ENCODE measurements at places on chromosomes 6 and 20. TPM values are rescaled to one million over a fixed set of nuclear protein-coding genes. Genes with fewer than 3 reads are reported as not detected.

GRCh38 chr6:21436625-21437024 lies 156.9 kb upstream of the SOX4 start:
- no peak overlapping the region for H3K4me3 ChIP-seq
- no peaks in the 10 kb centered on the region for H3K36me3 ChIP-seq
- no peak overlapping the region for H3K27ac ChIP-seq
- H3K27me3 ChIP-seq = no peaks in the 10 kb centered on the region

KPNA5 gene
- total RNA-seq = 25.0 TPM

DNA sequence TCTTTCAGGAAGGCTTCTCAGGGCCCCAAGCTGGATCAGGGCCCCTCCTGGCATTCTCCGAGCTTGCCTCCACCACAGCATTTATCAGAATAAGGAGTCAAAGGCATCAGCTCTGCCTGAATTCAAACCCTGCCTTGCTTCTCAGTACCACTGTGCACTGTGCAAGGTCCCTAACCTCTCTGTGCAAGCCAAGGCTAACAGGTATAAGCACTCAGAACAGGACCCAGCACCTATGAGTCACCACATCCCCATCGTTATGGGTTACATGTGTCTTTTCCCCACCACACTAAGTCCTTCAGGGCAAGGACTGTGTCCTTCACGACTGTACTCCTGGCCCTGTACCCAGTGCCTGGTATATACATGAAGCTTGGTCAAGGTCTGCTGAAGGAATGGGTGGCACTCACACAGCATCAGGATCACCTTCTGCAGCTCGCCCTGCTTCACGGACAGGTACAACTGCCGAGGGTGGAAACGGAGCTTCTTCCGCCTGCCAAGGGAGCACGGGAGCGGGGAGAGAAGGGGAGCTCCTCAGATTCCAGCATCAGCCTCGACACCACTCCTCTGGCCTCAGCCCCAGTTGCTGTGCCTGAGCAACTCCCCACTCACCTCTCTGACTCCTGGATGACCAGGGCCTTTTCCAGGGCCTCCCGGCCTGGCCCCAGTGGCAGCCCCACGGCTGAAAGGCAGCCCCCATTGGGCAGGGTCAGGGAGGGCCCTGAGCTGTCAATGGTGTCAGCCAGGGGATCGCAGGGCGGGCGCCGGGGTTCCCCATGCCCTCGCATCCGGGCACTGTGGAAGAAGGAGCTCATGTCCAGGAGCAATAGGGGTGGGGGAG lies 8.6 kb upstream of the SLC44A4 start:
- peaks cover 88% of the 10 kb centered on the region for H3K36me3 ChIP-seq
- no peak for DNase-seq
- no peaks in the 10 kb centered on the region for H3K4me1 ChIP-seq
- H3K4me3 ChIP-seq = no peak overlapping the region

CCN5 gene
- not detected for total RNA-seq

GRCh38 chr6:82066991-82067411 lies 180.5 kb downstream of the IBTK start:
- no peaks in the 10 kb centered on the region for H3K36me3 ChIP-seq
- DNase-seq = no peak
- no peaks in the 10 kb centered on the region for H3K4me1 ChIP-seq
- H3K27ac ChIP-seq = no peak overlapping the region
- H3K4me3 ChIP-seq = no peak overlapping the region

- DNase-seq = no peak
- no peak within 1 kb of the TSS for H3K4me3 ChIP-seq
- no peaks in the 10 kb centered on the region for H3K36me3 ChIP-seq
- peaks cover 10% of the 10 kb centered on the region for H3K27me3 ChIP-seq
- no peaks in the 10 kb centered on the region for H3K4me1 ChIP-seq
Measured at GRCh38 chr6:36269834-36270705, at the start of gene PNPLA1. TSS of gene PNPLA1 (plus strand) at chr6:36270060. CDS start at chr6:36270460, 400 bp downstream.

SLC22A1 gene
- total RNA-seq = 2.8 TPM

GRCh38 chr6:26097268-26097875 lies 10.1 kb downstream of the HFE start:
- H3K27ac ChIP-seq = no peak overlapping the region
- peaks cover 16% of the 10 kb centered on the region for H3K4me1 ChIP-seq
- DNase-seq = no peak
- no peak overlapping the region for H3K4me3 ChIP-seq
- H3K27me3 ChIP-seq = no peaks in the 10 kb centered on the region
- no peaks in the 10 kb centered on the region for H3K36me3 ChIP-seq

All from activated B cell treated with CpG ODN at 0.5 μM for 24 hours (primary cell).